ENCODE measurements at places on chromosomes 2 and 18. TPM values are rescaled to one million over a fixed set of nuclear protein-coding genes. Genes with fewer than 3 reads are reported as not detected.

HOXD10 gene
- total RNA-seq = 19.6 TPM

RFTN2 gene
- 10.8 TPM for total RNA-seq

COL5A2 gene
- 33.1 TPM for total RNA-seq

- DNase-seq = no peak
- H3K27ac ChIP-seq = no peak overlapping the region
- H3K4me1 ChIP-seq = no peaks in the 10 kb centered on the region
Measured at GRCh38 chr18:63697097-63697660, 5.6 kb upstream of the SERPINB11 start.

DNA sequence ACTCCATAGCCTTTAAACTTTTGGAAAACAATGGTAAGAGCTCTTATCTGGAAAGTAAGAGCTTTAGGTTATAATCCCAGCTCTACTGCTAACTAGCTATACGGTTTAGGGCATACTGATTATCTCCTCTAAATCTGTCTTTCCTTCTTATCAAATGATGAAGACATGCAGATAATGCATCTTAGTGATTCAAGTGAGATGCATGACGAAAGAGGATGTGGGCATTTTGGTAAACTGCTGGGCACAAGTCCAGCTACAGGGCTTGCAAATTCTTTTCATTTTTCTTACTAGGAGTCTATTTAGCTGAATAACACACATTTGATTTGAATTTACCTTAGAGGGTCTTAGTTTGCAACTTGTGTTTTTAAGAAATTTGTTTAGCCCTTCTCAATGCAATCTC is 1604.8 kb upstream of the ZEB2 start:
- no peak overlapping the region for H3K4me3 ChIP-seq
- no peaks in the 10 kb centered on the region for H3K36me3 ChIP-seq
- H3K27ac ChIP-seq = no peak overlapping the region
- DNase-seq = no peak
- H3K27me3 ChIP-seq = no peaks in the 10 kb centered on the region

DNA sequence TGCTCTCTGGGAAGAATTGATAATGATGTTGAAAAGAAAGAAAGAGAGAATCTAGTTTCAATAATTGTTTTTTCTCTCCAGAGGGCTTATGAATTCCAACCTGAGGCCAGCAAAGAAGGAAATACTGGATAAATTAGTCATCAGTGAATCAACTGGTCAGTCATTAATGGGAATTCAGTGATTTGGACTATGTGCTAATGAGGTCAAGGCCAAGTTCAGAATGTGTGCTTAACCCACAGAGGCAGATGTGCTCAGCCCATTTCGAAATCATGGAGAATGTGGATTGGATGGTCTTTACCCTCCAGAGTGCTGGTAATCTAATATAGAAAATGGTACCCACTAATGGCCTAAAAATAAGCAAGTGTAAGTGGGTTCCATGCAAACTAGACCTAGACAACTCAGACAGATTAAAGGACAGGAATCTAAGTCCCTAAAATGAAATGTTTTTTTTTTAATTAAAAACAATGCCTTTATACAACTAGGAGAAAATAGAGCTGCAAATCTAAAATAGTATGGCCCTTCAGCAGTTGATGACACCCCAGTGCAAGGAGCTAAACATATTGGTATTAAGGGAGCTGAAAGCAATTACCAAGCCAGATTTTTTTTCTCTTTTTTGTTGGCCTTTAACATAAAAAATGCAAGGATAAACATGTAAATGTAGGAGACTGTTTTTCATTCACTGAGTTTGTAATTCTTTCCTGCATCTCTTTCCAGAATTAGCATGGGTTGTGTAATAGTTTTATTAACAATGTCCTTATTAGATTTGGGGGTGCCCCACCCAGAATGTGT is 296.9 kb downstream of the SATB2 start:
- H3K36me3 ChIP-seq = no peaks in the 10 kb centered on the region
- no peak overlapping the region for H3K27ac ChIP-seq
- no peaks in the 10 kb centered on the region for H3K27me3 ChIP-seq
- no peaks in the 10 kb centered on the region for H3K4me1 ChIP-seq
- H3K4me3 ChIP-seq = no peak overlapping the region
- DNase-seq = no peak

DNA sequence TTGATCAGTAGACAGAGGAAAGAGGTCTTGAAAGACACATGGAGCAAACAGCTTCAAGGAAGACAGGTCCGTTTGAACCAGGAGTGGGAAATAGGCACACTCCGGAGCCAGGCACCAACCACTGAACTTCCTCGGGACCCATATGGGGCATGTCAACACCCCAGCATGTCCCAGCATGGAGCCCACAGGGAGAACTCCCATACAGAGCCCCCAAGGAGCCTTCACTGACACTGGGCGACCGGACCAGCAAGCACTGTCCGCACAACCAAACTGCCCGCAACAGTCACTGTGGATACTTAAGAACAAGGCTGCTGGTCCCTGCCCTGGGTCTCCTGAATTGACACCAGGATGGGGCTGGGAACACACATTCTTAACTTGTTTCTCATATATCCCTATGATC is 286.2 kb upstream of the SALL3 start:
- H3K4me3 ChIP-seq = no peak overlapping the region
- no peaks in the 10 kb centered on the region for H3K36me3 ChIP-seq
- no peaks in the 10 kb centered on the region for H3K4me1 ChIP-seq

DNA sequence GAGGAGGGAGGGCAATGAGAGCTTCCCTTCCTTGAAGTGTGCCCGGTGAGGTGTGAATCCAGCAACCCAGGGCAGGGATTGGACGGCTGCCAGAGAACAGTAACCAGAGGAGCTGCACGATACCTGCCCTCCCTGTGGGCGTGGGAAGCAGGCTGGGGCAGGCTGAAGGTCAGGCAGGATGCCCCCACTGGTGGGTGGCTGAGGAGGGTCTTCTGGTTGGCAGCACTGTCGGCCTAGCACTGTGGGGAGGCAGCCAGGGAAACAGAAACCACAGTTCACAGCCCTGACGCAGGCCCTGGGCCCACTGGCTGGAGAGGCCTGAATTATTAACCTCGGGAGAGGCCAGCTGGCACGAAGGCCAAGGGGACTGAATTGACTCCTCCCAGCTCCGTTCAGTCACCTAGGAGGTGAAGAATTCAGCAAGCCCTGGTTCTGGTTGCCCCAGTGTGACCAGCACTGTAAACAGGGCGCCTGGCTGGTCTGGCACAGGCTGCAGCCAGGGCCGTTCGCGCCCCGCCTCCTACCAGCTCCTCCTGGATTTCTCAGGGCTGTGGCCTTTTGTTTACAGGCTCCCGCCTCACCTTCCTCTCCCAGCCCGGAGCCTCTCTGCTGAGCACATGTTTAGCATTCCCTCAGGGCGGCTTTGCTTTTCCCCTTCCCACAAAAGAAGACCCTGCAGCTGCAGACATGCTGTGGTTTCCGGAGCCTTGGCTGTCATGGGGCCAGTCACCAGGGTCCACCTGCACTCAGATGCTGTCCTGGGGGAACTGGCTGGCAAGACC is 97.8 kb downstream of the B3GNT2 start:
- H3K36me3 ChIP-seq = no peaks in the 10 kb centered on the region
- no peaks in the 10 kb centered on the region for H3K27me3 ChIP-seq
- no peak overlapping the region for H3K4me3 ChIP-seq
- DNase-seq = no peak
- H3K27ac ChIP-seq = peak overlapping the region; percentile 63
- peaks cover 30% of the 10 kb centered on the region for H3K4me1 ChIP-seq

- no peak overlapping the region for H3K27ac ChIP-seq
- no peaks in the 10 kb centered on the region for H3K36me3 ChIP-seq
- H3K4me3 ChIP-seq = no peak overlapping the region
Measured at GRCh38 chr18:75472906-75473305, 45.4 kb upstream of the SMIM21 start.

DNA sequence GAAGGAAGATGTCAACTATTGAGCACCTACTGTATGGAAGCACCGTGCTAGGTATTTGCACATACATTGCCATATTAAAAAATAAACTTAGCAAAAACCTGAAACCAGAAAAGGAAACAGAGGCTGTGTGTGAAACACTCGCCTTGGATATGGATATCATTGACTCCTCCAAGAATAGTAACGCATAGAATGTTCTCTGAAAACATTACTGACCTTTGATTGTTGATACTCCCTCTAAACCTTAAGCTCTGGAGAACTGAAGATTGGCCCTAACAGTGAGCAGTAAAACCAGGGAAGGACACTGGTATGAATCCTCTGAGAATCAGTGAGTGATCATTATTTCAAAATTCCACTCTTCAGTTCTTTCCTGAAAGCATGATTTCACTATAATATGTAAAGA is 236.8 kb downstream of the CDH20 start:
- no peak overlapping the region for H3K27ac ChIP-seq
- H3K36me3 ChIP-seq = no peaks in the 10 kb centered on the region
- no peaks in the 10 kb centered on the region for H3K27me3 ChIP-seq
- H3K4me1 ChIP-seq = no peaks in the 10 kb centered on the region

- H3K4me3 ChIP-seq = no peak overlapping the region
Measured at GRCh38 chr2:236940916-236941520, 144.7 kb upstream of the COPS8 start.

DNA sequence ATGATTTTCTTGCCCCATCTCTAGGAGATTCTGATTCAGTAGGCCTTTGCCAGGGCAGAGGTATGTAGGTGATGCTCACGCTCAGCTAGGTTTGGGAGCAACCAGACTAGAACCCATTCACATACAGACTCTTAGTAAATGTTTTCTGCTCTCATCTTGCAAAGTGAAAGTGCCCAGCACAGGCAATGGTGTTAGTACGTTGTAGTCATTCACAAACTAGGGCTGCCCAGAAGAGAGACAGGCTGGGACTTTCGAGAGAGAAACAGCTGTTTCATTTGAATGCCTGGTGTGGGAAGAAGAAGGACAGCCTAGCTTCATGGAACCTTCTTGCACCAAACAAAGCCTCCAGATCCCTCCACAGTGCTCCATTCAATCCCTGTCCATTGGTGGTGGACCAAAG is 19.4 kb downstream of the DDX18 start:
- H3K4me3 ChIP-seq = no peak overlapping the region
- no peak for DNase-seq
- H3K27me3 ChIP-seq = no peaks in the 10 kb centered on the region
- H3K4me1 ChIP-seq = peaks cover 10% of the 10 kb centered on the region
- H3K27ac ChIP-seq = no peak overlapping the region

DNA sequence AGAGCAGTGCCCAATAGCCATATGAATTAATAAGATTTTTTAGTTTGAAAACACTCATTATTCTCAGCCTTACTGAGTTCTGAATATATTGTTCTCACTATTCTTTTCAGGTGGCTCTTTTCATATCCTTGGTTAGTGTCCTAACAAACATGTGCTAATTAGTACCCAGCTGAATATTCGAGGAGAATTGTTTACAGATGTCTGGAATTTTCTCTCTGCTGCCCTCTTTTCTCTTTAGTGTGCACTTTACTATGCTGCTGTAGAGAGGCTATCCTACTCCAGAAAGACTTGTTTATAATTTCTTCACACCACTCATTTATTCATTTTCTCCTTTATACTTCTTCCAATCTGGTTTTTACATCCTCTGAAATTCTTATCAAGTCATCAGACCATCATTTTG is 405.3 kb downstream of the SPAG16 start:
- no peak overlapping the region for H3K27ac ChIP-seq
- no peak for DNase-seq
- no peaks in the 10 kb centered on the region for H3K4me1 ChIP-seq
- no peaks in the 10 kb centered on the region for H3K27me3 ChIP-seq
